ENCODE measurements at places on chromosomes 2 and 18. TPM values are rescaled to one million over a fixed set of nuclear protein-coding genes. Genes with fewer than 3 reads are reported as not detected.

Gene NAT8
- not detected for total RNA-seq

Gene TUBB8B
- total RNA-seq, result 0.34 TPM

Gene FAM124B
- 0.55 TPM for total RNA-seq

Gene DOK6
- total RNA-seq, result 0.46 TPM

Gene METTL8
- total RNA-seq, result 17.0 TPM

Gene CHRNG
- total RNA-seq, result not detected

Gene SIX2
- total RNA-seq, result not detected

Gene SLC5A7
- not detected for total RNA-seq

Gene FAM237A
- not detected for total RNA-seq

Gene COL6A3
- total RNA-seq, result 79.5 TPM

Gene RBM43
- 5.0 TPM for total RNA-seq

Gene CDH20
- not detected for total RNA-seq

Gene CAVIN2
- 9.6 TPM for total RNA-seq

Gene LRRTM4
- 0.64 TPM for total RNA-seq

Gene DSG1
- total RNA-seq, result not detected

Gene SULT1C4
- total RNA-seq, result 1.2 TPM

Gene ACTG2
- total RNA-seq, result 14.7 TPM

Gene POTEF
- not detected for total RNA-seq

Gene COLEC11
- total RNA-seq, result 1.2 TPM

Gene BBS5
- total RNA-seq, result 1.4 TPM

Gene UGT1A4
- total RNA-seq, result 2.2 TPM

Gene AGXT
- total RNA-seq, result 3.0 TPM

Gene KLHL41
- total RNA-seq, result 0.25 TPM

Gene CCDC148
- not detected for total RNA-seq

Gene NYAP2
- not detected for total RNA-seq

Gene ANKRD30B
- total RNA-seq, result not detected

Gene C1QL2
- total RNA-seq, result not detected

Gene TPRKB
- 22.5 TPM for total RNA-seq

Gene GREB1L
- total RNA-seq, result 0.28 TPM

Gene SIX3
- total RNA-seq, result not detected

Gene ARMC9
- 9.4 TPM for total RNA-seq

Gene LINC00305
- not detected for total RNA-seq

Gene ARHGAP15
- 2.2 TPM for total RNA-seq

Gene ERBB4
- 0.70 TPM for total RNA-seq

Gene C2orf15
- total RNA-seq, result 3.3 TPM

Gene IL1B
- total RNA-seq, result 7.3 TPM

Gene SLC4A5
- 2.2 TPM for total RNA-seq

Gene HTR2B
- total RNA-seq, result 0.12 TPM

Gene UGT1A3
- 3.0 TPM for total RNA-seq

Gene CELF4
- total RNA-seq, result 0.85 TPM

Gene SOX11
- 0.78 TPM for total RNA-seq

Gene ALPG
- 0.56 TPM for total RNA-seq

Gene LDLRAD4
- total RNA-seq, result 33.6 TPM

Gene GCA
- total RNA-seq, result 25.6 TPM

Gene MYO3B
- 0.09 TPM for total RNA-seq

Gene MAB21L4
- 11.8 TPM for total RNA-seq

Gene SLC11A1
- total RNA-seq, result 1.7 TPM

Gene FLACC1
- total RNA-seq, result 2.1 TPM

Gene CNDP1
- total RNA-seq, result not detected

Gene RNF103
- total RNA-seq, result 72.3 TPM

Gene MEIS1
- 38.9 TPM for total RNA-seq

Gene SEH1L
- total RNA-seq, result 31.3 TPM

Gene DQX1
- total RNA-seq, result 34.3 TPM

Gene ALKAL2
- total RNA-seq, result 1.6 TPM

Gene TEX51
- total RNA-seq, result not detected

Gene EFR3B
- 0.98 TPM for total RNA-seq

Gene PLEKHH2
- total RNA-seq, result 3.9 TPM

Gene SIGLEC15
- total RNA-seq, result 0.21 TPM

Gene SMAD2
- total RNA-seq, result 118 TPM

Gene HOXD13
- 0.14 TPM for total RNA-seq

Data from left colon (tissue), 2 donors.